Stimulated activated CD4-positive, alpha-beta T cell treated with anti-CD3 and anti-CD28 coated beads, Interleukin-2, amount 100 ng/mL, for 4 hours (primary cell): ENCODE measurements at places on chromosomes 7 and 10.

DNA sequence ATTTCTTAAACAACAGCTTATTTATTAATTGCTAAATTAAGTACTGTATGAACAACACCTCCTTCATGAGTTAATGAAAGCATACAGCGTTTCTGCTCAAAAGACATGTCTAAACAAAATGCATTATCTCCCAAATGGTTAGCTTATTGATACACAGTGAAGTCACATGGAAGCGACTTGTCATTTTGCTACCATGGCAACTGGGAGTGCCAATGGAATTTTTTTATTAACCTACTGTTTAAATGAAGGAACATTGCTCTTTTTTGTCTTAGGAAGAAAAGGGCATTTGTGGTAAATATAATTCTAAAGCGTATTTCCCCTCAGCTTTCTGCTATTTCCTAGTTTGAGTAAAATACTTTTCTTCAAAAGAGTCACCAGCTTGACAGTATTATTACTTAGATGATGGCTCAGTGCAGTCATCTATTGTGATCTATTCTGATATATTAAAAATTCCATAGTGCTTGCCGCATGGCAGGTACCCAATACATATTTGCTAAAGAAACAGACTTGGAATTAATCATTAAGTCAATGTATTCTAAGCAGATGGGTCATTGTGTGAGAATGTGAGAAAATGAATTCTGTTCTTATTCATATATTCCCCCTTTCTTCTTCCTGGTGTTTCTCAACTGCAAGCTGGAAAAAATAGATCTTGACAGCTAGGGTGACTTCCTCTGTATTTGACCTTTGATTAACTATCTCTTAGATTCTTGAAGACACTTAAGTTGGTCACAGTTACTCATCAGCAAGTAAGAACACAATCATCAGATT lies 818.3 kb downstream of the MAGI2 start:
- DNase-seq = no peak

- no peak for DNase-seq
These were observed 28.7 kb downstream of the ERLIN1 start for GRCh38 chr10:100157156-100157555.

- DNase-seq = no peak
These were observed 116.2 kb upstream of the GPR22 start for GRCh38 chr7:107353701-107354100.

DNA sequence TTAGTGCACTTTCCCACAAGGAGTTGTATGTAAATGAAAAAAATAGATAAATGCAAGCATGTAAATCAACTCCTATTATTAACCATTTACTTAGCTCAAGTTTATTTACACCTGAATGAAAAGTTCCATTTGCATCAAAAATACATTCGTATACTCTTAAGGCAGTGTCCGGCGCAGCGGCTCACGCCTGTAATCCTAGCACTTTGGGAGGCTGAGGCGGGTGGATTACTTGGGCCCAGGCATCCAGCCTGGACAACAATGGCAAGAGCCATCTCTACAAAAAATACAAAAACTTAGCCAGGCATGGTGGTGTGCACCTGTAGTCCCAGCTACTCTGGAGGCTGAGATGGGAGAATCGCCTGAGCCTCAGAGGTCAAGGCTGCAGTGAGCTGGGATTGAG lies 4.2 kb upstream of the IDI2 start:
- no peak for DNase-seq

DNA sequence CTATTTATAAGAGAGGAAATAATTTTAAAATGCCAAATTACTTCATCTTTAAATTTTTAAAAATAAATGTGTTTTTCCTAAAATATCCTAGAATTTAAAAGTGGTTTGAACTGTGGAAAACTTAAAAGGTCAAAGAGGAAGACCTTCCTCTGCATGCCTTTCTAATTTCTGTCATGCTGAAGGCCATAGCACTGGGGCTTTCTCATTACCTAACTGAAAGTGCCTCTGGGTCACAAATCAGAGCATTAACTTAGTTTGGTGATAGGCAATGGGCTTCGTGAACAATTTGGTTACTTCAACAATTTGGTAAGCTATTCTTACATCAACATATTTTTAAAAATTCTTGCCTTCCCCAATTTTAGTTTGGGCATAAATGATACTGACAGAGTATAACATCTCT lies 100.2 kb upstream of the SAMD8 start:
- DNase-seq = no peak

DNA sequence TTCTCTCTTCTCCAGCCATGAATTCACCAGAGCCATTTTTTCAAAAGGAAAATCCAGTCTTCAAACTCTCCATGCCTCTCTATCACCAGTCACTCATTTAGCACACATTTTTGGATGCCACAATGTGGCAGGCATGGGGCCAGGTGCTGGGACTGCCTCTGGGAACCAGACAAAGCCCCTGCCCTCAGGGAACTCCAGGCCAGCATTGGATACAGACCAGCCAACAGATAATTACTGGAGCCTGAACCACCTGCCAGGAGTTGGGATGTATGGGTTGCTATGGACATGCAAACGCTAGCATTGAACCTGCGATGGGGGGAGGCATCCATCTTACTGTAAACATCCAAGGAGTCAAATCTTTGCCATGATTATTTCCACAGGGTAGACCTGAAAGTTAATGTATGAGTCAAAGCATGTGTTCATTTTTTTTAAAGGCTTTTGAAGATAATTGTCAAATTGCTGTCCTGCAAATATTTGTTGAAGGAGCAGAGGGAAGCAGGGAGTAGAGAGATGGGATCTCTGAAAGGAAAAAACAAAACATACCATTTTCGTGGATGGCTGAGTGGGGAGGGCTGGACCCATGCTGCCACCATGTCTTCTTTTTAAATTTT lies 43.2 kb downstream of the SRRM3 start:
- no peak for DNase-seq

GRCh38 chr7:124813994-124814798 lies 48.6 kb upstream of the GPR37 start:
- DNase-seq = no peak

DNA sequence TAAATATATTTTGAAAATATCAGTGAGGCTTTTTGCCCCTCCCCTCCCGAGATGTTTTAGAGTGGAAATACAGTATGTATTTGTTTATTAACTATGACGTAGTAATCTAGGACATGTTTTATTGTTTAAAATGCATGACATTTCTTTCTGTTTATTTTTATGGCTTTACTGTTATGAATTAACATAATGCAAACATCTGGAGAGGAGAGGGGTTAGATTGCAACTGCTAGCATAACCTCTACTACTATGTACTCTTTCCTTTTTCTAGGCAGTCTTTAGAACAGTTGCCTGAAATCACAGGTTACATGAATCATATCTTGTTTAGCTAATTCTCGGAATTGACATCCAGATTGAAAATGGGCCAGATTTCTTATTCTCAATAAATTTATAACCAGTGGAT lies 7.4 kb downstream of the BTAF1 start:
- no peak for DNase-seq

- no peak for DNase-seq
These were observed 46.9 kb downstream of the JAKMIP3 start for GRCh38 chr10:132112611-132113010.

GRCh38 chr7:47358944-47359588 lies 222.8 kb downstream of the TNS3 start:
- DNase-seq = no peak

DNA sequence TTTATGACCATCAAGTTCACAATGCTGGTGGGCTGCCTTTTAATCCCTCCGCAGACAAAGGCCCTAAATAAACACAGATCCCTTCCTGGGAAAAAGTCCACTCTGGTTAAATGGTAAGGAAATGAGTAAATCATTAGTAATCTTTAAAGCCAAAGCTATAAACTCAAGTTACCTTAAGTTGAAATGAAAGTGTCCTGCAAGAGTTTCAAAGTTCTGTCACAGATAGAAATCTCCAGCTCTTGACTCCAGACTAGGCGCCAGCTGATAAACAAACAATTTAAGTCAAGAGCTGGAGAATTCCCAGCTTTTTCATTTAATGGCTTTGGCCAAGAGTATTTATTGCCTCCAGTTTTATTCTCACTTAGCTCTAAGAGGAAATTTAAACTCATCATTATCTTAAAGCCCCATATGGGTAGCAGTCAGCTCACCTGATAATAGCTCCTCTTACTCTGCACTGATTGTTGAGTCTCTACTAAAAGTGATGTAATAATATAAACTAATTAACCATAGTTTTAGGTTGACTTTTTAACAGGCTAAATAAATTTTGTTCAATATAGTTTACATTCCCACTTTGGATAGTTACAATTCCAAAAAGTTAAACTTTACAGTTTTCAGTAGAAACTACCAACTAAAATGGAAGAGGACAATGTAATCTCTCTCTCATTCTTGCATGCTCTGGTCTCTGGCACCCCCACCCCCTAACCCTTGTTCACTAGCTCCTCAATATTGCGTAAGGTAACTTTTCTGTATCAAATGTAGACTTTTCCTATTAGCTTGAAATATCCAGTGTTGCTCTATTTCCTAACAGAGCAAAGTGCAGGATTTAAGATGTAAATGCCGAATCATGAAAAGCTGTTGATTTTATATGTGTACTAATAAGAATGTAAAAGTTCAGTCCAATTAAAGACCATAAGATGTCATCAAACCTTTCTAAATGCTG lies 56.1 kb downstream of the HIBADH start:
- DNase-seq = no peak

DNA sequence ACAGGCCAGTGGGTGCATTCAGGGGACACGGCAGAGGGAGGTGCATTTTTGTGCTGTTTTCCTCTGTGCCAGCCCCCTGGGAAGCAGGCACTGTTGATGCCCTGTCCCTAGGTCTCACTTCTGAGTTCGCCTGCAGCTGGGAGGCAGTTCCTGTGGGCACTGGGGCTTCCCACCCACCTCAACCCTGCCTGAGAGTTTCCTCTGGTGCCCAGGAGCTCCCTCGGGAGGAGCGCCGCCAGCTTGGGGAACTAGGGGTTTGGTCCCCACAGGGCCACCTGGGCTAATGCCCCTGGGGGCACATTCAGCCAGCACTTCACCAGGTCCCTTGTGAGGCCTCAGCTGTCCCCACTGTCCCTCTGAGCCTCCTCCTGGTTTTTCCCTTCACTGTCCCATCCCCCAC lies 178.2 kb upstream of the RHEB start:
- no peak for DNase-seq

DNA sequence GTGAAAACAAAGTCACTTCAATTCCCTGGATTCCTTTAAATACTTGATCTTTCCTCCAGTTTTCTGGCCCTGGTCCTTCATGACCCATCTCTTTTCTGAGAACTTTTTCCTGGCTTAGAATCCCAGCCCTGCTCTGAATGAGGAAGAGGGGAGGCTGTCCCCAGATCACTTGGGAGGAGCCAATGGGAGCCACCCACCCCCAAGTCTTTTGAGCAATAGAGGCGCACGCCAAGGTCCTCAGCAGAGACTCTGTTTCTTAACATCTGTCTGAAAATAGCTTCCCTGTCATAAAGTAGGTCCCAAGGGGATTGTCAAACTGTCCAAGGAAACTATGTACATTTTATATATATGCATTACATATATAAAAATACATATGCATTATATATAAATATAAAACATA lies 126.8 kb downstream of the ADRA2A start:
- DNase-seq = no peak

GRCh38 chr7:79984210-79984609 lies 150.4 kb upstream of the GNAI1 start:
- DNase-seq = no peak

GRCh38 chr10:128566361-128566968 lies 440.2 kb upstream of the MKI67 start:
- DNase-seq = no peak

- no peak for DNase-seq
These were observed 3.4 kb downstream of the GNAT3 start for GRCh38 chr7:80508440-80508839.

GRCh38 chr7:32762925-32763293 lies 128.7 kb downstream of the KBTBD2 start:
- no peak for DNase-seq

- peak; percentile 50 for DNase-seq
These were observed 8.9 kb downstream of the SEC31B start for GRCh38 chr10:100510533-100511308.

- DNase-seq = no peak
These were observed 341.5 kb upstream of the AOAH start for GRCh38 chr7:37065779-37066271.

- DNase-seq = no peak
These were observed 184.4 kb upstream of the THSD7A start for GRCh38 chr7:12016439-12016838.

GRCh38 chr7:33922820-33923219 lies 17.5 kb downstream of the BMPER start:
- DNase-seq = no peak

GRCh38 chr10:84493951-84494848 lies 165.8 kb downstream of the CCSER2 start:
- DNase-seq = no peak

GRCh38 chr7:2670720-2671391 lies 17.1 kb upstream of the AMZ1 start:
- peak; percentile 44 for DNase-seq

- DNase-seq = peak; percentile 1
These were observed 461 bp upstream of the FIGNL1 start for GRCh38 chr7:50450590-50451032.

GRCh38 chr7:91330191-91330808 lies 66.1 kb downstream of the FZD1 start:
- no peak for DNase-seq

GRCh38 chr10:49322371-49323170 lies 23.6 kb downstream of the C10orf71 start:
- DNase-seq = no peak

GRCh38 chr7:152399344-152399743 lies 36.5 kb downstream of the KMT2C start:
- DNase-seq = no peak

DNA sequence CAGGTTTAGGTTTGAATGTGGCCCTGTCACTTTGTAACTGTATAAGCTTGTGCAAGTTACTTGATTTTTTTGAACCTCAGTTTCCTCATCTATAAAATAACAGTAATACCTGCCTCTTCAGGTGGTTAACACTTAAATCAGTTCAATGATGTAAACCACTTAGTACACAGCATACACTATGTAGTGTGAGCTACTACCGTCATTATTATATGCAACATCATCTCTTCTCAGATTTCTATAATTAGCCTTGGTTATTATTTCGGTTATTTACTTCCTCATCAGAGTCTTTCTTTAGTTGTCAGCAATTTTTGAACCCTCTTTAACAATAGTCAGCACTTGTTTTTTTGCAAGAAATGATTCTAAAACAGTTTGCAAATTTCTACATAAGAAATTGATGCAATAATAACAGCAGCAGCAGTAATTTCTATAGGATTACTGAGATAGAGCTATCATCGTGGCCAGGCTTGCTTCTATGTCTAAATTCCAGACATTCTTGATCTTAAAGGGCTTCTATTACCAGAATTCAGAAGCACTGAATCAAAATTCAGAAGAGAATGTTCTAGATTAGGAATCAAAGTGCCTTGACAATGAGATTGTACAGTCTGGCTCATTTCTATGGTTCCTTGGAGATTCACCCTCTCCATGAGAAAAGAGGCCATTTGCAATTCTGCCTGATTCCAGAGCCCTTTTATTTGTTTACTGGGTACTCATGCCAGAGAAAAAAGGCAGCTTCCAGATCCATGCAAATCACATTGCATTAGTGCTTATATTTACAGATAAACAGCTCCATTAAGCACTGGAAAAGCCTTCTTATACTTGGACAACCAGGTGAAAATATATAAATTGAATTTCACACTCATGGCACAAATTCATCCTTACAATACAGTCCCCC lies 25.0 kb upstream of the WDR11 start:
- no peak for DNase-seq
